ENCODE measurements at places on chromosomes 5 and 9.
A peak's percentile ranks its signal among the peaks of the same experiment; 100 is the strongest.

DNA sequence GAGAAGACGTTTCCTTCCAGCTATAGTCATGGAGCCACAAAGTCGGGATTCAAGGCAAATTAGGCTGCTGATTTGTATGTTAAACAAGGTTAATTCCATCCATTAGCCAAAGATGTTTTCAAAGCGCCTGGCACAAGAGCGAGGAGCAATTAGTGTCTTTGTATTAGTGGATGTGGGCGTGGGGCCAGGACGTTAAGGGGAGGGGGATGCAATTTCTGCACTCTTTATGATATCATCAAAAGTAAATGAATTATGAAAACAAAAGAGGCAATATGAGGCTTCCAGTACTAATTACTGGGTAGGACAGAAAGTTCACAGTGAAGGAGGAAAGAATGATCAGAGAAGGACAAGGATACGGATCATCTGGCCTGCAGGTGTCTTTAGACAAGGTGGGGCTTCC is 230.9 kb upstream of the MSX2 start:
- DNase-seq: no peak

DNA sequence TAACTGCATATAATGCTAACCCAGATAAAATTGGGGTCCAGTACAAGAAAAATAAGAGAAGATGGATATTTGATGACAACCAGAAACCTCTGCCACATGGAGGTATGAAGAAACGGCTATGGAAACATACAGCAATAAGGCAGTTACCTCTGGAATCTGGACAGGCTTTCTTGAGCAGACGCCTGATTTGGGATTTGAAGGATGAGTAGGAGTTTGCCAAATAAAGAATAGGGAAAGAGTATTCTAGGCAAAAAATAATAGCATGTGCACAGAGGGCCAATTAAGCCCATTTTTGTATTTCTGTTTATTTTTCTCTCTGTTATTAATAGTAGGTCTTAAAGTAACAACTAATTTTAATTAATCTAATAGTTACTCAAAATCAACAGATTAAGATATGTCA is 144.9 kb downstream of the ADAMTSL1 start:
- DNase-seq: no peak

DNA sequence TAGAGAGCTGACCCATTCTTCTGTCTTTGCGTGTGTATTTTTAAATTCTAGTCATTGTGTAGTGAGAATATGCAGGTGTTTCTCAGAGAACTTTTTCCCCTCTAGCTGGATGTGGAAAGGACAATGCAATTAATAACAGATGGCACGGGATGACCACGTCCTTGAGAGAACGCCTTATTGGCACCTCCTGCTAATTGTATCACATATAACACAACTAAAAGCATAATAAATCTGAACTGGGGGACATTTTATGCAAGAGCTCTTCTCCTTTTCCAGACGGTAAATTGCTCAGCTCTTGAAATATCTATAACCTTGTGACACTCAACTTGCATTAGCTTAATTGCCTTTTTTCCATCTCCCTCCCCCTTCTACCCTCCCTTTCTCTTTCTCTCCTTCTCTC is 62.9 kb upstream of the IZUMO3 start:
- DNase-seq: no peak

DNA sequence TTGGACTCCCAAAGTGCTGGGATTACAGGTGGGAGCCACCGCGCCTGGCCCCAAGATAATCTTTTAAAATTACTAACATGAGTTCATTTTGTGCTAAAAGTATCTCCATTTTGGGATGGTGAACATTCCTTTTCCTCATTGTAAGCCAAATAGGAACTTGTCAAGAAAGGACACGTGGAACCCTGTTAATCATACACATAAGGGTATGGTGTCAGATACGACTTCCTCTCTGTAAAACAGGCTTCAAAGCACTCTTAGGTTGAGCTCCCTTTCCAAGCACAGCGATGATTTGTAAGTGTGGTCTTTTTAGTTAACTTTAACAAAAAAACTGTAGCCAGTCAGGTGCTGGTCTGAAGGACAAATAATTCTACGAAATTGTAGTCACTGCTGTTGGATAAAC is 132.7 kb downstream of the UNC13B start:
- no peak for DNase-seq

DNA sequence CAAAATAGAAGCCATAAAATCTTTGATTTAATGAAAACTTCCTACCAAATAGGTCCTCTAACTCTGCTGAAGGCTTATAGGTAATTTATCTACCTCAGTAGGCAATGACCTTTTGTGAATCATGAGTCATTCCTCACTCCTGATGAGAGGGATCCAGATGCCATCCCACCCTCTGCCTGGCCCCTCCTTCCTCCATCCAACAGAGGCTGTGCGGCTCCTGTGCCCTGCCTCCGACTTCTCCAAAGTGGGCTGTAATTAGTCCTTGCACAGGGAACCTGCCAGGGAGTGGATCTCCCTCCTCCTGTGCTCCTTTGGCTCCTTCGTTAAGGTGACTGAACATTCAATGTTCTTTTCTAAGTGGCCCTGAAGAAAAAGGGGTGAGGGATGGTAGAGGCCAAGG is 213.9 kb upstream of the TBCA start:
- no peak for DNase-seq

DNA sequence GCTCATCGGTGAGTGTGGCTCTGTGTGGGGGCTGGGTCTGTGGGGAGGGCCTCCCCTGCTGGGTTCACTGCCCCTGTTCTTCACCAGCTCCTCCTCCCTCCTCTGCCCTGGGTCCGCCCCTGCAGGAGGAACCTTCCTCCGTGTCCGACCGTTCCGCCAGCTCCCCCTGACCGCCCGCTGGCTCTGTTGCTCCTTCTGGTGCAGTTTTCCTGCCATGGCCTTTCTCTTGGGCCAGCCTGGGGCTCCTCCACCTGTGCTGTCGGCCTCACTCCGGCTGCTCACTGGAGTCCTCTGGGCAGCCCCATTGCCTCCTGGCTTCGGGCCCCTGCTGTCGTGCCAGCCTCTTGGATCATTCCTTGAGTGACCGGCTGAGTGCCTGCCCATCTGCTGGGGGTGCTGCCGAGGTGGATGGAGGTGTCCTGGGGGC is 12.3 kb downstream of the RNU6ATAC start:
- no peak for DNase-seq

- DNase-seq: no peak
Measured at GRCh38 chr5:59684388-59685190, 208.9 kb downstream of the PDE4D start.

- DNase-seq: no peak
Measured at GRCh38 chr9:101119206-101119819, 90.8 kb downstream of the PLPPR1 start.

GRCh38 chr5:33032271-33033070 is 321.4 kb downstream of the NPR3 start:
- peak; percentile 65 for DNase-seq

All from forelimb muscle (tissue), 1 donor.